ENCODE measurements at places on chromosomes 5 and 9.

- peak; percentile 89 for DNase-seq
Observed at GRCh38 chr9:107734256-107735013, 244.9 kb upstream of the KLF4 start.

DNA sequence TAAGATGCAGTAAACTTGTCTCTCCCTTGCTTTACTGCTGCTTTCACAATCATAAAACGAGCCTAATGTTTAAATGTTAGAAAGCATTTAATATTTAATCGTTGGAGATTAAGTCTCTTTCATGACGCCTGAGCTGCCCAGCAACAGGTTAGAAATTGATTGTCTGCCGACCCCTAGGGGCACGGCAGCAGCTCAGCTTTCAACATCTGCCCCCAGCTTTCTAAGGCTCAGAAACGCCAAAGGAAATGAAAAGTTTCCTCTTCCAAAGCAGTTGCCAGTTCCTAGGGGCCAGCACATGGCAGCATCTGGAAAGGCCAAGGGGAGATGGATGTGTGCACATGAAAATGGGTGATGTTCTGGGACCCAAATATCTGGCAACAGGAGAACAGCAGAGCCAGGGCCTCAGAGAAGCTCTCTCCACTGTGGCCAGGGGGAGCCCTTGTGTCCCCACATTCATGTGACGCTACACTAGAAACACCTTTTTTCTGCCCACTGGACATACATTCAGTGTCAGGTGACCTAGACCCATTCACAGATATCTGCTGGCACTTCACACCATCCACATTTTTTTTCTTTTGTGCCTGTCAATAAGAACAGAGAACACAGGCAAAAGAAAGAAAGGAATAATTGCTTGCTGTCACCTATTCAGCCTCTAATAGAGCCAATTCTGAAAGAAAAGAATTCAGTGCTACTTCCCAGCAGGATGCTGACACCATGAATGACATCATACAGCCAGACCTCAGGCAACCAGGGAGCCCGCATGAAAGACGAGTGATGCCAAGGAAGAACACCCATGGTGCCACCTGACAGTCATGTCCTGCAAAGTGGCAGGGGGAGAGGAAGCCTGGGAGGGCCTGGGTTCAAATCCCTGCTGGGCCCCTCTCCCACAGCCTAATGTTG, 205.0 kb upstream of the TAS2R1 start:
- no peak for DNase-seq

- DNase-seq = no peak
Observed at GRCh38 chr5:31186672-31187267, 6.7 kb upstream of the CDH6 start.

GRCh38 chr5:93609762-93610161, 26.7 kb downstream of the NR2F1 start:
- no peak for DNase-seq

DNA sequence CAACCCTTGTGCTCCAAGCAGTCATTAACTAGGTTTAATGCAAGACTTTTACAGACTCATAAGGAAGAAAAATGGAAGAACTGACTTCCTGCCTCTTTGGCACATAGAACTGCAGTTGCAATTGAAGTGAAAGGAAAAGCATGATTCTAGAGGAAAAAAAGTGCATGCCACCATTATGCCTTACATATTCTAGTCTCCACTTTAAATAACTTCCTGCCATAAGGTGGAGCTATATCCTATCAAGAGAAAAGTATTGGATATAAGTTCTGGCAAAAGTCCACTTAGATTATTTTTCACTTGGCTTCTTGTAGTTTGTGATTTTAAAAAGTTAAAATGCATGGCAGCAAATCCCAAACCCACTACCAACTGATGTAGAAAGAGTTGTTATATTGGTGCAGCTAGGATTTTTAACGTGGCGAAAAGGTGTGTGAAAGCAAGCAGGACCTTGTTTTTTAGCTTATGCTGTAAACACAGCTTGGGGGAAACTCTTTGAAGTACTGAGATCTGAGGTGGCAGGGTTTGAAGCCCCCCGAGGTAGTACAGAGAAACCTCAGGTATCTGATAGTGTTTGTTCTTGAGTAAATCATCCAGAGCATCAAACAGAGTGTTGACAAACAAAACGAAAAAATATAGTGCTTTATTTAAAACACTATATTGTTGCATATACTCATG, 117.9 kb downstream of the ANXA1 start:
- no peak for DNase-seq

- peak; percentile 74 for DNase-seq
Observed at GRCh38 chr5:160188141-160189015, 40.9 kb upstream of the FABP6 start.

GRCh38 chr5:55440188-55440646, 94.5 kb downstream of the PLPP1 start:
- no peak for DNase-seq

- DNase-seq = peak; percentile 72
Observed at GRCh38 chr5:91417219-91417618, 34.1 kb upstream of the ARRDC3 start.

GRCh38 chr5:137148655-137149054, 350.5 kb downstream of the SPOCK1 start:
- no peak for DNase-seq
